ENCODE measurements at places on chromosomes 13 and 19.

- DNase-seq = no peak
These were observed 80.8 kb upstream of the ZNF507 start for GRCh38 chr19:32264568-32264967.

GRCh38 chr13:36352350-36352749 is 6.2 kb upstream of the SPART start:
- DNase-seq = no peak

DNA sequence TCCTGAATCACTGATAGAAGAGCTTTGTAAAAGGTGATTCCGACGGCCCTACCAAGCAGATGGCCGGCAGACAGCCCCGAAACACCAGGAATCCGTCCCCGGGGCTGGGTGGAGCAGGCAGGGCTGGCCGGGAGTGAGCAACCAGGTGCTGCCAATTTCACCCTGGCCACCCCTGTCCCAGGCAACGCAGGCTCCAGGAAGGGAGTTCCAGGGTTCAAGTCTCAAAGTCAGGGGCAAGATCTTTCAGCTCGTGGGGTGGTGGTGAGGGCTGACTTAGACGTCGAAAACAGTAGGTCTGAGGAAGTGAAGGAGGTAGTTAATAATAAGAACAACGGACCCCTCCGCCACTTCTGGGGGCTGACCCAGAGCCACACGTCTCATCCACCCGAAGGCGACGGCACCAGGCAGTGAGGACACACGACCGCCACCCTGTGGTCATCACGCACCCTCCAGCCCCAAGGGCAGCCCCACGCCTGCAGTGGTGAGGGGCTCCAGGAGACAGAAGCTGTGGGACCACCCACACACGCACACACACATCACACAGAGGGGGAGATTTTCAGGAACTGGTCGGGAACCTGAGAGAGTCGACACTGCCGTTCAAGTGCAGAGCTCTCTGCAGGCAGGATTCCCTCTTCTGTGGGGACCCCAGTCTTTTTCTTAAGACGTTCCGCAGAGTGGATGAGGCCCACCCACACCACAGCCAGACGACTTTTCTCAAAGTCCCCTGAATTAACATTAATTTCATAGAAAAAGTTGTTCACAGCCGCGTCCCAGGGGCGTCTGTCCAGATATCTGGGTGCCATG is 67.2 kb downstream of the SPACA7 start:
- no peak for DNase-seq

DNA sequence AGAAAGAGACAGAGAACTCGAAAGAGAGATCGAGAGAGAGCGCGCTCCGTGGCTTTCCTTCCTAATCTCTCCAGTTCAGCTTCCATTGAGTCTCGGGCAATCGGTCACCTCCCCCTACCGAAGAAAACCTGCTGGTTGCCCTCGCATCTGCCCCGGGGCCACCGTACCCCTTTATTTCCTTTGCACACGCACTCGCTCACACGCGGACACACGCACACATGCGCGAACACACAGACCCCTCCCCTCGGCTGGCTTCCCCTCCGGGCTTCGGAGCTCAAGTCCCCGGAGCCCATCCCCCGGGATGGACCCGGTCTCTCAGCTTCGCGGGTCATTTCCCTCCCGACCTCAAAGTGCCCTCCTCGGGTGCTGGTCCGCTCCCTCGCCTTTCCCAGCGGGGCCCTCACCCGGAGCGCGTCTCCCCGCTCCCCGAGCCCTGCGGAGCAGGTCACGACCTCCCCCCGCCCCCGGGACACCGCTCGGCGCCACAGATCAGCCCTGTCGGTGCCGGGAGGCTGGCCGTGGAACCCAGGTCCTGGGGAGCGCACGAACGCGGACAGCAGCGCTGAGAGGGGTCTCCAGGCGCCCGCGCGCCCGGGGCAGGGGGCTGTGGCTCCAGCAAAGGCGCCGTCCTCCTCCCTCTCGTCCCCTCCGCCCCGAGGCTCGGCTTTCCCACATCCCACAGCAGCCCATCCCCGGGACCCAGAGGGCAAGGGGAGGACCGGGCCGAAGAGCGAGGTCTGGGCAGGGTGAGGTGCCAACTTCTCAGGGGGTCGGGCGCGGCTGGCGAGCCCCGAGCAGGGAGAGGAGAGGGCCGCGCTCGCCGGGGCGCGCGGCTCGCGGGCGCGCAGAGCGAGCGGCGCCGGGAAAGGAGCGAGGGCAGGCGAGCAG is 1.8 kb downstream of the DACH1 start:
- no peak for DNase-seq

- DNase-seq = no peak
These were observed 8.9 kb upstream of the NR2F6 start for GRCh38 chr19:17254636-17255035.

- no peak for DNase-seq
These were observed 89.9 kb upstream of the STARD13 start for GRCh38 chr13:33375421-33375820.
